ENCODE measurements at places on chromosomes 2 and 18.
A peak's percentile ranks its signal among the peaks of the same experiment; 100 is the strongest.

- DNase-seq, result peak; percentile 29
Measured at GRCh38 chr2:241801611-241802420, 7.2 kb upstream of the NEU4 start.

DNA sequence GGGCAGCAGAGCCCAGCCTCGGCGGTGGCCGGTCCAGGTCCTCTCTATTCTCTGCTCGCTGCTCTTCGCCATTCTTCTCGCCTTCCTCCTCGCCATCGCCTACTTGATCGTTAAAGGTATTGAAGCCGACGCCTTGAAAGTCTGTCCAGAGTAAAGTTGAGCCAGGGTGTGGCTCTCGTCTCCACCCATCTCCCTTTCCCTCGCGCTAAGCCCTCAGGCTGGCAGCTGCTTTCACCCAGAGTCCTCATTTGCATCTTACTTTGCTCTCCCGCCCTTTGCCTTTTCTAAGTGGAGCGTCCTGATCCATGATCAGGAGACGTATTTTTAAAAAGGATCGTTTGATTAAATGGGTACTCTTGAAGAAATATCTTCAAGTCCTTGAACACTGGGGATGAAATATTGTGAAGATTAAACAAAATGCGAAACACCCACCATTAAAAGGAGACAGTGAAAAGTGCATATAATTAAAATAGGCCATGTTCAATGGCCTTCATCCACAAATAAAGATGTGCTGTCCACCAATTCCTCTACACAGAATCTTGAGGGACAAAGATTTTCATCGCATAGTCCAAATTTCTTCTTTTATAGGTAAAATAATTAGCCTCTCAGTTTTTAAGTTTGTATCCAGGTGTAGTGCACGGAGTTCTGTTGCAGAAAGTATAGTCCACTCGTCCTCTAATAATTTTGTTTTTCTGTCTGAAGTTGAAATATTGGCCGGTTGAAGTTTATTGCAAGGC, 657 bp downstream of the ARL6IP6 start:
- DNase-seq, result no peak

- DNase-seq, result no peak
Measured at GRCh38 chr2:11568436-11568835, 34.6 kb downstream of the GREB1 start.

- no peak for DNase-seq
Measured at GRCh38 chr2:63040586-63040985, 10.0 kb upstream of the OTX1 start.

- DNase-seq, result no peak
Measured at GRCh38 chr2:140177086-140177485, 1396.9 kb upstream of the NXPH2 start.

- no peak for DNase-seq
Measured at GRCh38 chr18:2723207-2723606, 67.7 kb downstream of the SMCHD1 start.

DNA sequence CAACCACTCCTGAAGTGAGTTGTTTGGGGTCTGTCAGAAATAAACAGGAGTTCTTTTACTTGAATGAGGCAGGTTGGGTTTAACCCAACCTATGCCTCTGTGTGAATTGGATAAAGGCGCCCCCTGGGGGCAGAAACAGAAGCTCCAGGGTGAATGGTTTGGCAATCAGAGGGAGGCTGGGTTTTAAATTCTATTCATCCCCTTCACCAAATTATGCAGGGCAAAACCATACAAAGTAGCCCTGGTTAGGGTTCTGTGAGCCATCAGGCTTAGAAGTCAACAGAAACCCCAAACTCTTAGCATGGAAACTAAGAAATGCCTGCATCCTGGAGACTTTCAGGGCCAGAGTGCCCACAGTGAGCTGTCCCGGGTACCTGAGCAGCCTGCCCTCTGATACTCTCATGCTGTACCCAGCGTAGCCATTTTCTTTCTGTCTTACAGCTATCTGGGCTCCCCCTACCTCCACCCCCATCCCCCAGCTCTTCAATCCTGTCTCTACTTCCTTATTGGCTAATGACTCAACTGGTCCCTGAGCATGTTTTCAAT, 241.5 kb downstream of the ICOS start:
- peak; percentile 81 for DNase-seq

- no peak for DNase-seq
Measured at GRCh38 chr18:78073275-78073674, 823.6 kb downstream of the GALR1 start.

DNA sequence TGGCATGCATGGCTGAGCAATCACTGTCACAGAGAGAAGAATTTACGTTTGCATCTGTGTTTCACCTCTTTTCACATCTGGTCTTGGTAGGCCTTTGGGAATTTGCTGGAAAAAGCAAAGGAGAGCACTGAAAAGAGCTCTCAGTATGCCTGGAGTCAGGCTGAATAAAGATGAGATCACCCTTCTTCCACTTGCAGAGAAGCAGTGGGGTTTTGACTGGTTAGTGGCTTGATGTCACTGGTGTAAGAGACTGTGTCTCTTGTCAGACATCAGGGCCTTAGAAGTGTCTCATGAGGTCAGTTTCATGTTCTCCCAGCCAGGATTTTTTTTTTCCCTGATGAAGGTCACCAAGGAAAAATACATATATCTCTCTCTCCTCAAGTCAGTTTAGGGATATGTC, 353.8 kb downstream of the INSIG2 start:
- DNase-seq, result no peak

- no peak for DNase-seq
Measured at GRCh38 chr2:39007875-39008504, 112.9 kb downstream of the SOS1 start.

DNA sequence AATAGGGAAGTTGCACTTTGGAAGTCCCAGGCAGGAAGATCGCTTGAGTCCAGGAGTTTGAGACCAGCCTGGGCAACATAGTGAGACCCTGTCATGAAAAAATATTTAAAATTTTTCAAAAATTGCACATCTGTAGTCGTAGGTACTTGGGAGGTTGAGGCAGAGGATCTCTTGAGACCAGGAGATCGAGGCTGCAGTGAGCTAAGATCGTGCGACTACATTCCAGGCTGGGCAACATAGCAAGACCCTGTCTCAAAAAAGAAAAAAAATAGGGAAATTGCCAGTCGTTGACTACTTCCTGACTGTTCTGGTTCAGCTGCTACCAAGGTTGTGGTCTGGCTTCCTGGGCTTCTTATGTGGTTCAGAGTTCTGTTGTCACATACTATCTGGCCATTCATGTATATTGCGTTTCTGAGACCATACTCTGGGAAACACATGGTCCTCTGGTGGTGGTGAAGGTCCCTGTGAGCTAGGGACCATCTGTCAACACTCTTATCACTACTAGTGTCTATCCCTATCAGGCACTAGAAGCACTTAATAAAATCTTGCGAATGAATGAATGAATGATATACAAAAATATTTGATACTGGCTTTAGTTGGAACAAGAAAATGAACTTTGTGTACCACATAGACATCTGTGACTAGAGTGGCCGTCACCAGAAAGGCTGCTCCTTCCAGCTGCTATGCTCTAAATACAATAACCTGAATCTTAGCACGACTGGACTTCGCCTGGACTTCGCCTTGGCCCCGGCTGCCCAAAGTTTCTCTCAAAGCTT, 861 bp upstream of the KLHL23 start:
- no peak for DNase-seq

- DNase-seq, result no peak
Measured at GRCh38 chr2:85769236-85769982, 15.6 kb downstream of the ATOH8 start.

DNA sequence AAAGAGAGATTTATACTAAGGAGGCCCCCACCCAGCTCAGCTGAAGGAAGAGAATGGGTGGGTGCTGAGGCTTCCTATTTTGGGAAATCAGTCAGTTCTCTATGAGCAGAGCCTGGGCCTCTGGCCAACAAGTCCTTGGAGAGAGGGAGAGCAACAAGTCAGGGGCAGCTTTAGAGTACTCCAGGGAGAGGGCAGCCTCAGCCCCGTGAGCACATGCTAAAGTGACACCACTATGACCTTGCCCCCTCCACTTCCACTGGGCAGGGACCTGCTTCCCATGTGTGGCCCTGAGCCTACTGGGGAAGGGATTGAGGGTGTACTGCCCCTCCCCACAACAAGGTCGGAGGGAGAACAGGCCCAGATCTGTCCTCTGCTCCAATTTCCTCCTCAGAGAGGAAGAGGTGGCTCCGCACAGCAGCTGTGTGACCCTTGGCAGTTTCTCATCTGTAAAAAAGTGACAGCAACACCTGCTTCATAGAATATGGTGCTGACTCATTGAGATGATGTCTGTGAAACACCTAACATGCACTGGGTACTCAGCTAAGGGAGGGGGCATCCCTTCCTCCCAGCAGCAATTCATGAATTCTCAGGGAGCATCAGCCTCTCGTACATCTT, 72.9 kb downstream of the CLHC1 start:
- DNase-seq, result no peak

DNA sequence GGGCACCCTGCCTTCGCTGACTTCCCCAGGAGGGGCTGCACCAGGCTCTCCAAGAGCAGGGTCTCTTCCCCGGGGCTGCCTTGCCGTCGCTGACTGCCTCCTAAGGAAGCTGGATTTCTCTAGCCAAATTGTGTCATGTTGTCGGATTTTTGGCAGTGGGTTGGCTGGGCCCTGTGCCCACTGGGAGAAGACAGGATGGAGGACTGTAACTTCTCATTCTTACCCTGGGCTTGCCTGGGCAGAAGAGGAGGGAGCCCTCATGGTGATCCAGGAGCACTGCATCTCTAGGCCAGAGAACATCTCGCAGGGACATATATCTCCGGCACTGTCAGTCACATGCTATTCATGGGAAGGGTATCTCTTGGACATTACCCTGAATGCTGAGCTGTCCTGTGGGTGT, 6.3 kb downstream of the MYO7B start:
- no peak for DNase-seq

GRCh38 chr2:177671662-177672061, 279.1 kb downstream of the AGPS start:
- DNase-seq, result no peak

GRCh38 chr2:231612109-231612455, 19.4 kb downstream of the TEX44 start:
- peak; percentile 69 for DNase-seq

- peak; percentile 83 for DNase-seq
Measured at GRCh38 chr2:232611559-232612218, 21.7 kb upstream of the EFHD1 start.

DNA sequence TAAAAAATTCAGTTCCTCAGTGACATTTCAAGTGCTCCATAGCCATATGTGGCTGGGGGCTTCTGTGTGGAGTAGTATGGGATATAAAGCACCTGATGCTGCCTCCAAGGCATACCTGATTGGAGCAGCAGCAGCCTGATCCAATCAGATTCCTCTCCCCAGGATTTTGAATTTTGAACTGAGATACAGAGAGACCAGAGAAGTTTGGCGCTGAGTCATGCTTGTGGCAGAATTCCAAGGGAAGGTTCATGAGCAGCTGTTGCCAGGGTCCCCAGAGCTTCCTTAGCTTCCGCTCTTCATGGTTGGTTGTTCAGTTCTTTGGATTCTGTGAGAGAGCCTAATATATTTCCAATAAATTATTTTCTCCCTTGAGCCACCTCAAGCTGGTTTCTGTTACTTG, 29.0 kb upstream of the CFAP36 start:
- DNase-seq, result no peak

DNA sequence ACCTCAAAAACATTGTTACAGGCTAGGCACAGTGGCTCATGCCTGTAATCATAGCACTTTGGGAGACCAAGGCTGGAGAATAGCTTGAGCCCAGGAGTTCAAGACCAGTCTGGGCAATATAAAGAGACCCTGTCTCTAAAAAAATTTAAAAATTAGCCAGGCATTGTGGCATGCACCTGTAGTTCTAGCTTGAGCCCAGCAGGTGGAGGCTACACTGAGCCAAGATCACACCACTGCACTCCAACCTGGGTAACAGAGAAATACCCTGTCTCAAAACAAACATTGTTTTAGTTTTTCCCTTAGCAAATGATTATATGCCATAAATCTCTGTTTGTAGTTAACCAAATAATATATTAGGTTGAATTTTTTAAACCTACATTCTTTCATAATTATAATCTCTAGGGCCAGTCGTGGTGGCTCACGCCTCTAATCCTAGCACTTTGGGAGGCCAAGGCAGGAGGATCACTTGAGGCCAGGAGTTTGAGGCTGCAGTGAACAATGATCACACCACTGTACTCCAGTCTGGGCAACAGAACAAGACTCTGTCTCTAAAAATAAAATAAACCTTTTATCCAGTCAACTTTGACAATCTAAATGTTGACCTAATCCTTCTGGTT, 13.3 kb upstream of the CYP20A1 start:
- peak; percentile 42 for DNase-seq

DNA sequence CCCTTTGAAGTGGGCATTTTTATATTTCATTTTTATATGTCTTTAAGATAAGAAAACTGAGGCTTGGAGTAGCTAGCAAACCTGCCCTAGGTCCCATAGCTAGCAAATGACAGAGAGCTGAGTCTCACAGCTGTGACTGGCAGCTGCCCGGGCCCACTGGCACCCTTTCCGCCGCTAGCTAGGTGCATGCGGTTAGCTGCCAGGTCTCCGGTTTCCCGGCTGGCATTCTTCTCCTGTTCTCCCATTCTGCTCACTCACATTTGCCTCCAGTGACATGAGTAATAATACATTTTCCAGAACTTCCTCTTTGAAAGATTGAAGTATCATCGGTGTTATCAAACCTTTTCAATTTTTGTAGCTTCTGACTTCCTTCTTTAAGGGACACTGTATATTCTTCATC, 38.7 kb downstream of the MTCL1 start:
- no peak for DNase-seq

DNA sequence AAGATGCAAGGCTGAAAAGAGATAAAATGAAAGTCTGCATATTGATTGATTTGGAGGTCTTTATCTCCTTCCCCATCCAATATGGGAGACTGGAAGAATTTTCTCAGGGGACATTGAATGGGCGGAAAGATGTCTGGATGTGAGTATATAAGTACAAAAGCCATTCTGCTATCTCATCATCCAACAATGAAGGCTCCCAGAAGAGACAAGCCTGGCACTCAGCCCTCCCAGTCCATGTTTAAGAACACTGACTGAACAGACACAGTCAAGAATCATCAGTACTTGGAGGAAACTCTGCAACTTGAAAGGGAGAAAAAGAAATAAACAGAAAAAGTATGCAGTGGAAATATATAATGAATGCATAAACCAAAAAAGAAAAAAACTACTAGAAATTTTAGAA, 80.9 kb downstream of the PTRHD1 start:
- DNase-seq, result no peak

DNA sequence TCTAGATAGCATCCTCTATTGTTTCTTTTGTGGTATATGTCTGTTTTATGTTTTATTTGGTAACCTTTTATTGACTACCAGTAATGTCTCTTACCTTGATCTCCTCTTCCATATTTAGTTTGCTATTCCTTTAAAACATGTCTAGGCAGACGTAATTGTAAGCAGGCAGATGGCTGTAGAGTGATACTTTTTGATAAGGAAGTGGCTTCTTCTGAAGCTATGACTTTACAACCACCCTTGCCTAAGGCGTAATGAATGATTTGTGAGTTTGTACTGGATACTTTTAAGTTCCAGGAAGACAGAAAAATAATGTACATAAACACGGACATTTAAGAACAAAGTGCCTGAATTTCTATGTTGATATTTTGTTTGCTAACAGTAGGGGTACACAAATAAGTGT, 85.6 kb downstream of the ZNF804A start:
- DNase-seq, result no peak

GRCh38 chr2:23566241-23567142, 181.5 kb downstream of the KLHL29 start:
- DNase-seq, result peak; percentile 37

- no peak for DNase-seq
Measured at GRCh38 chr2:14550658-14551057, 81.9 kb upstream of the LRATD1 start.

Data from activated T-cell treated with anti-CD3 and anti-CD28 coated beads, Interleukin-2, amount 50 U/mL, for 24 hours (primary cell).